Neural crest cell (in vitro differentiated cells): ENCODE measurements at places on chromosomes 3 and 15. TPM values are rescaled to one million over a fixed set of nuclear protein-coding genes. Genes with fewer than 3 reads are reported as not detected.

Gene KCNMB3
- total RNA-seq, result 3.1 and 3.3 TPM in 2 replicates

GRCh38 chr15:35043373-35044095 lies 41.6 kb downstream of the NANOGP8 start:
- H3K4me3 ChIP-seq, result no peak overlapping the region
- DNase-seq, result no peak
- no peak overlapping the region for H3K27ac ChIP-seq
- no peaks in the 10 kb centered on the region for H3K4me1 ChIP-seq
- H3K27me3 ChIP-seq, result no peaks in the 10 kb centered on the region

DNA sequence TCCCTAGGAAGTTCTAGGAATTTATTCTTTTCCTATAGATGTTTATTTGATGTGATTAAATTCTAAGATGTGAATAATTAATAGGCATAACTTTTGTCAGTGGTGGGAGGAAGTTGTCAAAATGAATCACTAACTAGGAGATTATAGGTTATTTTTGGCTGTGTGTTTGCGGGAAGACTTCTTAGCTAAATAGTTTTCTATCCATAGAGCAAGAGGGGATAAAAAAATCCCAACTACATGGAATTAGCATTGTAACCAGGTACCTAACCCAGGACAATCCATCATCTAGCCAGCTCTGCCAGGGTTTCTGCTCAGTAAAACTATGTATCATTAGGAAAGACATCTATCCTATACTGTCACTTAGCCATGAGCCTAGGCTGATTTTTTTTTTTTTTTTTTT lies 23.9 kb downstream of the SLC30A4 start:
- H3K4me1 ChIP-seq, result no peaks in the 10 kb centered on the region
- no peak overlapping the region for H3K4me3 ChIP-seq
- no peaks in the 10 kb centered on the region for H3K36me3 ChIP-seq
- H3K27me3 ChIP-seq, result no peaks in the 10 kb centered on the region
- no peak overlapping the region for H3K27ac ChIP-seq
- no peak for DNase-seq

GRCh38 chr3:158703566-158703965 lies 28.7 kb downstream of the RARRES1 start:
- no peak overlapping the region for H3K27ac ChIP-seq
- no peaks in the 10 kb centered on the region for H3K4me1 ChIP-seq
- H3K27me3 ChIP-seq, result no peaks in the 10 kb centered on the region
- H3K36me3 ChIP-seq, result peaks cover 25% of the 10 kb centered on the region
- DNase-seq, result no peak

Gene MYLK
- total RNA-seq, result 19.9 and 20.1 TPM in 2 replicates

GRCh38 chr15:49137861-49138260 lies 17.5 kb downstream of the COPS2 start:
- H3K4me3 ChIP-seq, result no peak overlapping the region
- H3K4me1 ChIP-seq, result no peaks in the 10 kb centered on the region
- no peak for DNase-seq
- no peak overlapping the region for H3K27ac ChIP-seq
- peaks cover 19% of the 10 kb centered on the region for H3K36me3 ChIP-seq

- H3K36me3 ChIP-seq, result no peaks in the 10 kb centered on the region
- DNase-seq, result no peak
- peaks cover 8% of the 10 kb centered on the region for H3K4me1 ChIP-seq
- H3K27ac ChIP-seq, result no peak overlapping the region
- H3K4me3 ChIP-seq, result no peak overlapping the region
These were observed 435.4 kb upstream of the ATP11B start for GRCh38 chr3:182357928-182358327.

- no peak overlapping the region for H3K4me3 ChIP-seq
- no peak for DNase-seq
- H3K4me1 ChIP-seq, result no peaks in the 10 kb centered on the region
These were observed 231.0 kb upstream of the RASGRP1 start for GRCh38 chr15:38795471-38796245.

Gene FSIP1
- total RNA-seq, result 6.8 and 8.1 TPM in 2 replicates

- H3K36me3 ChIP-seq, result no peaks in the 10 kb centered on the region
- peaks cover 8% of the 10 kb centered on the region for H3K27me3 ChIP-seq
- DNase-seq, result peak; percentile 18
These were observed 160.7 kb downstream of the SQOR start for GRCh38 chr15:45795440-45796069.

- no peak for DNase-seq
- peaks cover 26% of the 10 kb centered on the region for H3K4me1 ChIP-seq
- peaks cover 3% of the 10 kb centered on the region for H3K36me3 ChIP-seq
These were observed 18.4 kb downstream of the CYFIP1 start for GRCh38 chr15:22961762-22962161.

GRCh38 chr3:30847592-30847991 lies 46.9 kb downstream of the GADL1 start:
- H3K27ac ChIP-seq, result no peak overlapping the region
- no peak overlapping the region for H3K4me3 ChIP-seq
- no peaks in the 10 kb centered on the region for H3K36me3 ChIP-seq
- peaks cover 4% of the 10 kb centered on the region for H3K4me1 ChIP-seq

DNA sequence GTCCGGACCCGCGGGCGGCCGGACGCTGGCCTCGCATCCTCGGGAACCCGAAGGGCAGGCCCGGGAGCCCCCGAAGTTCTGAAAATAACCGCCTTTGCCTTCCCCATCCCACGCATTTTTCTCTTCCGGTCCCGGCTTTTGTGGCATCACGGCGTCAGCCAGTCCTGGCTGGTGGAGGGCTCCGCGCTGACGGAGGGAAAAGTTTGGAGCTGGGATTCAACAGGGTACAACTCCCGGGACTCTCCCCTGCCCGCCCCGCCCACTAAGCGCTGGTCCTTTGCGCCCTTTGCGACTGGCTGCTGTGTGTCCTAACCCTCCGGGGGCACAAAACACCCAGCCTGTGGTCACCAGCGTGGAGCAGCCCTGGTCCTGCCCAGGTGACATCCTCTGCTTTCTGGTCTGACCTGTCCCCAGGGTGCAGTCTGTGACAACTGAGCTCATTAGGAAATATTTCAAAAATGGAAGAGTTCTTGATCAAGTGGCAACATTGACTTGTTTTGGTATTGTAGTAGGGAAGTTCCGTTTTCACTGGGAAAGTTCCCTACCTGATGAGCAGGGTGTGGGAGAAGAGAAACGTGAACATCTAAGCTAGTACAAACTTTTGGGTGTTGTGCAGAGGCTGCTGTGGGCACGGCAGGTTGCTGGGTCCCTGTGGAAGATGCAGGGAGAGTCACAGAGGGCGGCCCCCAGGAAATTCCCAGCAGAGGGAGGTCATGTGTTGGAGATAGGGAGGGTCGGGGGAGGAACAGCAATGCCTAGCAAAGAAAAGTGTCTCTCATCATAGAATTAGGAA lies 775 bp downstream of the ARNT2 start:
- H3K4me3 ChIP-seq, result peak overlapping the region; percentile 95
- peaks cover 66% of the 10 kb centered on the region for H3K4me1 ChIP-seq
- H3K27ac ChIP-seq, result peak overlapping the region; percentile 99
- peak; percentile 47 for DNase-seq
